NCI-H510A treated with DMSO at 0.1 percent for 48 hours (cell line): ENCODE measurements at places on chromosomes 16 and 17.

DNA sequence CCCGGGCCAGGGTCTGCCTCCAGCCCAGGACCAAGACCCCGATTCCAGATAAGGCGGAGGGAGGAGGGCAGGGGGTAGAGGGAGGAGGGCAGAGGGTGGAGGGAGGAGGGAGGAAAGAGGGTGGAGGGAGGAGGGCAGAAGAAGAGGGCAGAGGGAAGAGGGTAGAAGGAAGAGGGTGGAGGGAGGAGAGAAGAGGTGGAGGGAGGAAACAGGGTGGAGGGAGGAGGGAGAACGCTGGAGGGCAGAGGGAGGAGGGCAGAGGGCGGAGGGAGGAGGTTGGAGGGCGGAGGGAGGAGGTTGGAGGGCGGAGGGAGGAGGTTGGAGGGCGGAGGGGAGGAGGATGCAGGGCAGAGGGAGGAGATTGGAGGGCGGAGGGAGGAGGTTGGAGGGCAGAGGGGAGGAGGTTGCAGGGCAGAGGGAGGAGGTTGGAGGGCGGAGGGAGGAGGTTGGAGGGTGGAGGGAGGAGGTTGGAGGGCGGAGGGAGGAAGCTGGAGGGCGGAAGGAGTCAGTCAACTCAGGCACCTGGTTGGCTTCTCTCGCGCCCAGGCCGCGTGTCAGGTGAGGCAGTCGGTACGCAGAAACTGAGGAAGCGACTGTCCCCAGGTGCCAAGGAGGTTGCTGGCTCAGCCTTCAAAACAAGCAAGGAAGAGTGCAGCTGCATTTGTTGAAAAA lies 65.2 kb downstream of the KLHDC4 start:
- no peak for DNase-seq

- DNase-seq, result peak; percentile 37
These were observed 7.6 kb downstream of the MRM1 start for GRCh38 chr17:36608794-36609497.

GRCh38 chr17:77542551-77543490 lies 402.1 kb downstream of the SEC14L1 start:
- DNase-seq, result peak; percentile 85

DNA sequence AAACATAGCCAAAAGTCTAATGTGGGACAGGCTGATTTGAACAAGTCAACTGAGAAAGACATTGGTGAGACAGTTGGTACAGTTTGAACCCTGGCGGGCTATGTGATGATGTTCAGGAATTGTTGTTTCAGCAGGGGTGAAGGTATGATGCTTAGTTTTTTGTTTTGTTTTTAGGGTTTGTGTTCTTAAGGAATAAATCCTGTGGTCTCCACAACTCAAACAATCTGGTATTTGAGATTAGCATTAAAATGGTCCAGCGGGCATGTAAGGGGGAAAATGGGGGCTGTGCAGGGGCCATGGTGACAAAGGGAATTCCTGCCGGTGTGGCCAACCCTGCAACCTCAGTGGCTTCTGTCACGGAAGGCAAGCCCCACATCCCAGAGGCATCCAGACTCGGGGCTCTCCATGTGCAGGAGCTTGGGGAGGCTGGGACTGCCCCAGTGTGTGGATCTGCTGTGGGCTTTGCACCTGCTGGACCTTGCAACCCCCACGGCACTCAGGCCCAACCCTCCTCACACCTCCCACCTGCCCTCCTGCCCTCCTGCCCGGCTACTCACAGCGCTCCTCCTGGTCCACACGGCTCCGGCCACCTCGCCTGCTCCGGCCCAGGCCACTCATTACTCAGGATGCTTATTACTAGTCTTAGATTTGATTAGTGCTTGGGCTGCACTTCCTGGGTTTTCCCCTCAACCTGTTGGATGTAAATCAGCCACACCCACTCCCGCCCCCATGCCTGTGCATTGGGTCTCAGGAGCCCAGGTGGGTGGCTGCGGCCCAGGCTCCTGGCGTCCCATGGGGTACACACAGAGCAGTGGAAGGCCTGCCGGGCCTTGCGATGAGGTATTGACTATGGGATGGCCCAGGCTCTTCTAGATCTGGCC lies at the start of gene TNFRSF13B:
Gene TNFRSF13B (minus strand): TSS at position 661 of the 881 bp plus-strand sequence. CDS start 43 bp downstream, at position 618.
- DNase-seq, result no peak

DNA sequence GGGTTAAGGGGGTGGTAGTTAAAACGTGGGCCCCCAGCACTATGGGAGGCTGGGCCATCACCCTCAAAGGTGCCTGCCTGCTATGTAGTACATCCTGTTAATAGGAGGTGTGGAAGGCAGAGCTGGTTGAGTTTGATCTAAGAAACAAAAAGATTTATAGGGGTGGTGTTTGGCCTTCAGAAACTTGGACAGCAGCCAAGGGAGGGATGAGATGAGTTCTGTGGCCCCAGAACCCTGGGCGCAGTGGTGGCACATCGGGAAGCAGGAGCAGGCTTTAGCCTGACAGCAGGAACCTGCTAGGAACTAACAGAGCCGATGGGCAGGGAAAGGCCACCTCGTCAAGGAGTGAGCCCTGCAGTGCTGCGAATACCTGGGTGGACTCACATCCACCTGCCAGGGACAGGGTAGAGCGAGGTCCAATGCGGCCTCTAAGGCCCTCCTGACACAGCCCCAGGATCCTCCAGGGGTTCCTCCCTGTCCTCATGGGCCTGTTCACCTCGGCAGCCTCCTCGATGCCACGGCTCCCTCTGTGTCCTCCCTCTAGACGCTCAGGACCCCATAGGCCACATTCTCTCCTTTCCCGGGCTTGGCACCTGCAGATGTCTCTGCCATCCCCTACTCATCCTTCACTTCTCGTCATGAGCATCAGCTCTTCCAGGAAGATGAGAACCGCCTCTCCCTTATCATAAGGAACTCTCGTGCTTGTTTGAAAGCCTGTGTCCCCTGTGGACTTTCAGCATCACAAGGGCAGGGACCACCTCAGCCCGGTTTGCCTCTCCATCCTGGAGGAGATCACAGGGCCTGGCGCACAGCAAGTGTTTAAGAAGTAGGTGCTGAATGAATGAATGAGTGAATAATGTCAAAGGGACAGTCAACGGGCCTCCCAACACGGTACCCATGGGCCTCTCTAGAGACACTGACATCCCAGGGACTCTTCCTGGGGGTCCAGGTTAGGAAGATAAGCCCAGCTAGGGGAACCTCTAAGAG lies 103.5 kb upstream of the TNRC6C start:
- no peak for DNase-seq

- DNase-seq, result no peak
These were observed 16.1 kb downstream of the ESRP2 start for GRCh38 chr16:68219725-68220351.

DNA sequence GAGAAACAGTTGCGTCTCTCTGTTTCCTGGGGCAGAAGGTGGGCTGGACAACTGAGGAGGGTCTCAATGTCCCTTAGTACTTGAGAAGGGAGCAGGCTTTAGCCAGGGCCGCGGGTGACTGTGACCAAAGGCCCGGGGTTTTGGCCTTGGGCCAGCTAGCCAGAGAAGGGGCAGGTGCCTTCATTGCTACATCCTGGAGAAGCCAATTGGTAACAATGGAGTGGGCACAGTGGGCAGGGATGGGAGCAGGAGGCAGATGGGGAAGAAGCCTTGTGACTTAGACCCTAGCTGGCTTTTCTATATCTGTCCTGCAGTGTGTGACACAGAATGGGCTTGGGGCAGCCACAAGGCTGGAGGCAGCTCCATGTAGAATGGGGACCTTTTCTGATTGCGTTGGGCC lies 46.0 kb downstream of the CLEC16A start:
- no peak for DNase-seq

GRCh38 chr16:25875956-25876598 lies 184.3 kb downstream of the HS3ST4 start:
- no peak for DNase-seq

- peak; percentile 63 for DNase-seq
These were observed at the start of gene PRKCA for GRCh38 chr17:66301864-66302741. PRKCA (plus strand) TSS chr17:66302613.

- no peak for DNase-seq
These were observed 302.9 kb downstream of the SOX9 start for GRCh38 chr17:72423718-72424117.

GRCh38 chr17:1574697-1575471 lies 12.3 kb upstream of the PITPNA start:
- no peak for DNase-seq

DNA sequence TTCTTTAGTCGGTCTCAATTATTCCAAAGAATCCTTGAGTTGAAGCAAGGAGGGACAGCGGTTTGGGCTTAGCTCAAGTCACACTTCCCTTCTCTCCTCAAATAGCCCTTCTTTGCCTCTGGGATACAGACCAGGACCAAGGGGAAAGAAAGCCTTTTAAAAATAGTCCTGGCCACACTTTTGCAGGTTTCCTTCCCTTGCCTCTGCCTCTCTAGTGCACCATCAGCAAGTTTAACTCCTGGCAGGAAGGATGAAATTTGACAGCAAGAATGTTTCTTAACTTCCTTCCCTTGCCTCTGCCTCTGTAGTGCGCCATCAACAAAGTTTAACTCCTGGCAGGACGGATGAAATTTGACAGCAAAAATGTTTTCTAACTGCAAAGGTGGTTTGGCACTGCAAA lies 7.2 kb upstream of the G6PC1 start:
- DNase-seq, result no peak

- DNase-seq, result no peak
These were observed 44.7 kb downstream of the ZFPM1 start for GRCh38 chr16:88497561-88498462.
